NCI-H1105 treated with DMSO at 0.1 percent for 48 hours (cell line): ENCODE measurements at places on chromosomes 2 and 18.

DNA sequence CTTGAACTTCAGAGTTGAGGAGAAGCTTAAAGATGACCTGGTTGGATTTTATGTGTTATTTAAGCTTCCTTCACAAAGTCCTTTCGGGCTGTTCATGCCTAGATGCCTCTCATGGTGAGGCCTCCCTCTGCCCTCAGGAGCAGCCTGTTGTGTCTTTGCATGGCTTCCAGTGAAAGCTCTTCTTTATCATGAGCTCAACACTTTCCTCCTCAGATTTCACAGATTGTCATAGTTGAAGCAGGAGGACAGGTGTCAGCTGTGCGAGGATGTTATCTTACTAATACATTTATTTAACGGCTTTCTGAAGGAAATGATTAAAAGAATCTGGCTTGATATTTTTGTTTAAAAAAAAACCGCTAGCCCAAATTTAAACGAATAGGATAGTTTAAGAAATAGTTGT is 48.8 kb upstream of the ITSN2 start:
- no peak for DNase-seq

DNA sequence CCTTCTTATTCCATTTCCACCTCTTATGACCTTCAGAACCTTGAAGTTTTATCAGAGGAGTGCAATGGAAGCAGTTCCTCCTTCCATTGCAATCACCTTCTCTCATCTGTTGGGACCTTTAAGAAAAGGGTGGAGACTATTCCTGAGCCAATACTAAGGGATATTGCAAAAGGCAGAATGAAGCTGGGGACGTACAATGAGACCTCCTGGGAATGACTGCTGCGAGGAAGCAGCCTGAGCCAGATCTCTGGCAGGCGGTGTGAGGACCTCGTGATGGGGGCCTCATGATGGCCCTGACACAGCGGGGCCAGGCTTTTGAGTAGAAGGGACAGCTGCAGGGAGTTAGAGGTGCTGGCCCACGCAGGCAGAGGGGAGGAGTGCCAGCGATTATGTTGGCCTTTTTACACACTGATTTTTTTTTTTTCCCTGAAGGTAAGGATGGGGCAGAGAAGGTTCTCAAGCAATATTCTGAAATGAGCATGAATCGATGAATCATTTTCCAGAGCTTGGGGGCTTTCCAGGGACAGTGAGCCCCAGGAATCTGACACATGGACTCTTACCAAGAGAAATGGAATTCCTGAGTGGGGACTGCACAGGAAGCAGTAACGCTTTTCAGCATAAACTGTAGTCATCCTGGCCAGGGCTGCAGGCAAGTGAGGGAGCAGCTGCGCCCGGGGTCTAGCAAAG is 40.0 kb upstream of the LAPTM4A start:
- DNase-seq, result no peak

DNA sequence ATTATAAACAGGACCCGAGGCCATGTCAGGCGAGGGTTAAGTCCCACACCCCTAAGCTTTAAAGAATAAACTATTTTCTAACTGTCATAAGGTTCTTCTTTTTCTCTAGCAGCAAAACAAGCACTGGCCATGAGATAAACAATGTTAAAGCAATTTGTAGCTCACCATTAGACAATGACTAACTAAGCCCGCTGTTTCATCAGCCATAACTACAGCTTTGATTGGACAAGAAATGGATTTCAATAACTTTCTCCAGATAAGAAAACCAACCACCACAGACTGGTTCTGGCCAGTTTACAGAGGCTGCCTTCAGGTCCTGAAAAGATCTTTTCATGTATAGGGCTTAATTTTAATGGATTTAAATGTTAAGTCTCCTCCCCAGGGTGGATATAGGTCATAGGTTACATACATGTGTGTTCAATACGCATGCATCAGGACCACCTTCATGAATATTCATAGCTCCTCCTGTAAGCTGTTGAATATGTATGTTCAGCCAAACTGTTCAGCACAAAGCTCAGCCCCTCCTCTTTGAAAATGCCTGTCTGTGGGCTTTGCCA is 108.7 kb upstream of the RAB6C start:
- no peak for DNase-seq

DNA sequence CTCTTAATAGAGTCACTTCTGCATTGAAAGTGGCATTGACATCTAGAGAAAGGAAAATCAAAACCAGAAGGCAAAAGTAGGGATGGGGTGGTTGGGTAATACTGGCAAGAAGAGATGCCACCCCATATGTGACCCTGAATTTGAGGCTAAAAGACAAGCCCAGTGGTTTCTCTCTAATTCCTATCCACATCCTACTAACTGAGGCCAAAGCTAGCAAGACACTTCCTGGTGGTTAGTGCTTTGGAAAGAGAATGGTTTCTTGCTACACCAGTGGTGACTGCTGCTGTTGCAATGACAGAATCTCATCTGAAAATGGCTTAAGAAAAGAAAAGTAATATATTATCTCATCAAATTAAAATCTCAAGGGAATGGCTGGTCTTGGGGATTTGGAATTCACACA is 640.6 kb downstream of the EPHA4 start:
- DNase-seq, result no peak

GRCh38 chr2:189261431-189261841 is 81.9 kb upstream of the COL5A2 start:
- no peak for DNase-seq

GRCh38 chr2:143803936-143804335 is 674.7 kb downstream of the ARHGAP15 start:
- DNase-seq, result no peak
